ENCODE measurements at places on chromosomes 2 and 18.

DNA sequence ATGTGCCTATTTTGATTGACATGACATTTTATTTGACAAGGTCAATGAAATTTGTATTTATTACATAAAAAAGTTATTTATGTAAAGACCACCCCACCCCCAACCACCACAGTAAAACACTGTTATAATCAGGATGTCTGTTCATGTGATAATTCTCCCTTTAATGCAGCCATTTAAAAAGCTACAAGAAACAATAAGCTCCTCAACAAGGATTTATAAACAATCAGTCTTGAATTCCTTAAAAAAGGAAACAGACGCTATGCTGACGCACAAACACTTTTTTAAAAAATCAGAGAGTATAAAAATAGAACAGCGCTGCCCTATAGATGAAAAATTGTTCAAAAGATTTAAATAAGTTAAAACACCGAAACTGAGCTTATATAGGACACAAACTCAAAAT lies 102.2 kb downstream of the SOS1 start:
- DNase-seq = no peak

- DNase-seq = no peak
Measured at GRCh38 chr2:206108713-206109112, 22.7 kb upstream of the INO80D start.

GRCh38 chr2:7014174-7014640 lies 97.0 kb downstream of the RNF144A start:
- DNase-seq = no peak

GRCh38 chr18:6399776-6400175 lies 14.9 kb downstream of the L3MBTL4 start:
- DNase-seq = no peak

- DNase-seq = no peak
Measured at GRCh38 chr2:191287820-191288219, 42.6 kb downstream of the MYO1B start.

DNA sequence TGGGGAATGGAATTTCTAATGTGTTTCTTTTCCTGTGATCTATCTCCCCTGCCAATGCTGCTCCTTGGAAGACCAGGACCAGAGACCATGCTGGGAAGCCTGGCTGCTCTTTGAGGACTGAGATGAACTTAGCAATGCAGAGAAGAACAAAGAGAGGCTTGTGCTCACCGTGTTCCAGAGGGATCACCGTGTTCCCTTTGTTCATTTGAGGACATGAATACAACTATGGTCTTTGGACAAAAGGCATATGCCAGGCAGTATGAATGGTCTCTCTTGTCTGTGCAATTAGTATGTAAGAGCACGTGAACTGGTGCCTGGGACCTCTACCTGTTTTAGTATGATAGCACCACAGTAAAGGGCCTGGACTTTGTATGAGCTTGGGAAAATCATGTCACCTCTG lies 139.9 kb downstream of the TDRD15 start:
- no peak for DNase-seq

- no peak for DNase-seq
Measured at GRCh38 chr2:96874198-96874831, 4.4 kb upstream of the SEMA4C start.

DNA sequence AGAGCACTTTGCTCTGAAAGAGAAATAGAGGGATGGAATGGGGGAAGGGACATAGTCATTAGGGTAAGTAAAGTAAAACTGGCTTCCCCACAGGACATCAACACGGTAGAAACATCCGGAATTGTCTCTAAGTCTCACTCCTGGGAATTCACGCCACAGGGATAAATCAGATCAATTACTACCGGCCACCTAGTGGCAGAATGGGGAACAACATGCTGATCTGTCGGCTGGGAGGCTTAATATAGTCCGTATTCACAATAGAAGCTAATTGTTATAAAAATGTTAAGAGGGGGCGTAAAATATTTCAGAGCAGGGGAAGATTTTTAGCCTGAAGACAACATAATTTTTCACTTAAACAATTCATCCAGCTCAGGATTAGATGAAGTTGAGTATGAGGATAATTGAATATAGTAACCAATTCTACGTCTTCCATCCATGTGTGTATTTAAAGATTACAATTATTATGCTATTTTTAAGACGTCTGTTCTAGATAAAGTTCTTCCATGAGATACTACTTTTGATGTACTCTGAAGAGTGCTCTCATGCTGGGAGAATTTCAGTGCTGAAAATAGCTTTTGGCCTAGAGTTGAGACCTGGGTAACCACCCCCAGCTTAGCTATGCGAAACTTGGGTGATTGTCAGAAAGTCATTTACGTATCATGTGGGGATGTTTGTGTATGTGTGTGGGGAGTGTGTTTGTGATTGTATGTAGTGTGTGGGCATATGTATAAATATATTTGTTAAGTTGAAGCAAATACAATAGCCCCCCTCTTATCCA lies 65.7 kb downstream of the LRRTM1 start:
- DNase-seq = no peak

- DNase-seq = no peak
Measured at GRCh38 chr18:57438743-57439608, 3.8 kb downstream of the ONECUT2 start.

GRCh38 chr2:6218926-6219325 lies 526.7 kb downstream of the SOX11 start:
- no peak for DNase-seq

DNA sequence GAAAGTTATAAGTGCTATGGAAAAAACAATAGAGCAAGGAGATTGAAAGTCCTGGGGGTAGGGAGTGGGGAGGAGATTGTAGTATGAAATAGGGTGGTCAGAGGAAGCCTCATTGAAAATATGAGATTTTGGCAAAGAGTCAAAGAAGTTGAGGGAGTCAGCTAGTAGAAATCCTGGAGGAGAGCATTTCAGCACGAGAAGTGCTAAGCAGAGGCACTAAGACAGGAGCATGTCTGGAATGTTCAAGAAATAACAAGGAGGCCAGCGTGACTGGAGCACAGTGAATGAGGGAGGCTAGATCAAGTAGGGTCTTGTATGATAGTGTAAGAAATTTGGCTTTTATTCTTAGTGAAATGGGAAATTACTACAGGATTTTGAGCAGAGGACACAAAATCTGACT lies 2.1 kb upstream of the TSPYL6 start:
- DNase-seq = no peak

GRCh38 chr2:133854603-133855200 lies 286.4 kb upstream of the NCKAP5 start:
- no peak for DNase-seq

GRCh38 chr2:119748135-119748534 lies 11.6 kb upstream of the PTPN4 start:
- no peak for DNase-seq

GRCh38 chr2:214856137-214856536 lies 46.7 kb upstream of the BARD1 start:
- DNase-seq = no peak

- no peak for DNase-seq
Measured at GRCh38 chr2:173030561-173031490, 44.8 kb upstream of the MAP3K20 start.

GRCh38 chr18:60092073-60092472 lies 192.3 kb downstream of the PMAIP1 start:
- no peak for DNase-seq

DNA sequence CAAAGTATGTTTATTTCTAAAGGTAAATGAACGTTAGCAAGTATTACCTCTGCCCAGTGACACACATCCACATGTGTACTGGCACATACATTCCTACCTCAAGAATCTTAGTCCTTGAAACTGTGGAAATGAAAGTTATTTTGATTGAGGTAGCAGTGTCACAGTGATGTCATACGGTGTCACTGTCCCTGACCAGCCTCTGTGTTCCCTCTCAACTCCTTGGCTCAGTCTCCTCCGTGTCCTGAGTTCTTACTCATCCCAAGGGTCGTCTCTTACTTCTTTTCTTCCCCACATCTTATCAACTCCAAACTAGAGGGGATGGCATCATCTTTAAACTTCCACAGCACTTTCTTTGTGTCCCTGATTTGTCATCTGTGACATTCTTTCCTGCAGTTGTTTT lies 3.3 kb downstream of the NCK2 start:
- no peak for DNase-seq

DNA sequence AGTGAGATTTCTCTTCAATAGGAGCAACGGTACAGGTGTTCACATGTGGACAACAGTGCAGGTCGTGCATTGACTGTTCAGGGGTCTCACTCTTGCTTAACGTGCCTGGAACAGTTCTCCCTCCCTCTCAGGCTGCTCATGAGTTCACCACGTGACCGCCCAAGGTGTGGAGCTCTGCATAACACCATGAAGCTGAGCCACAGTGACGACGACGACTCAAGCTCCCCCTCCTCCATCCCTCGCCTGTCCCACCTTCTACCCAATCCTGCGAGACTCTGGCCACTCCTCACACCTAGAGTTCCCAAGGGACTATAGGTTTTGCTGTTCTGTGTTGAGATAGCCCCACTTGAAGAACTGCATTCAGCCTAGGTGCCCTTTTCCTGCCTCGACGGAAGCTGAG lies 42.8 kb downstream of the STK25 start:
- no peak for DNase-seq

DNA sequence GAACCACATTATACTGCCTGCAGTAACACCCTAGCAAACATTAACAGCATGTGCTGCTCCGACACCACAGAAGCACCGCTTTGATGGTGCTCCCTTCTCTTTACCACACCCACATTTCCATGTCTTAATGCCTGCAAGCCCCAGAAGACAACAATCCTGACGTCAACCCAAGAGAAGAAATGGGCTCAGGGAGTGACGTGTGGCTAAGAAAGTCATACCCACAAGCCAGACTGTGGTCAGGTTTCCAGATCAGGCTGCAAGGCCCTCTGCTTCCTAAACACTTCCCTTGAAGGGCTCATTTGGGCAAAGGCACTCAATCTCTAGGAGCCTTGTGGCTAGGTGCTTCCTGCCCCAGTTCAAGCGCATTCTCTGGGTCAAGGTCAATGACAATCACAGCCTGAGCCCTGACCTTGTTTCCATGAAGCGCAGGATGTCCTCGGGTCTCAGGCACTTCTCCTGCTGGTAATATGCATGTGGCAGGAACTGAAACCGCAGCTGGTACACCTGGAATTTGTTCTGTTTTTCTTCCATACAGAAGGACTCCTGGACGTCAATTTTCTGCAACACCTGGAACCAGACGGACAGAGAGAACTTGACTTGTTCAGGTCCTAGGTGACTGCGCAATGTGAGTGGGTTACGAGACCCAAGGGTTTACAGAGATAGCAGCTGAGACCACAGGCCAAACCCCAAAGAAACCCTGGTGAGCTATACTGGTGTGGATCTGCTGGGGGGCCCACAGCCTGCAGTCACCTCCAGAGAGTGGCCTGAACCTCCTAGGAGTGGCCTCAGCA lies 67.2 kb downstream of the POLR1A start:
- DNase-seq = peak; percentile 43

DNA sequence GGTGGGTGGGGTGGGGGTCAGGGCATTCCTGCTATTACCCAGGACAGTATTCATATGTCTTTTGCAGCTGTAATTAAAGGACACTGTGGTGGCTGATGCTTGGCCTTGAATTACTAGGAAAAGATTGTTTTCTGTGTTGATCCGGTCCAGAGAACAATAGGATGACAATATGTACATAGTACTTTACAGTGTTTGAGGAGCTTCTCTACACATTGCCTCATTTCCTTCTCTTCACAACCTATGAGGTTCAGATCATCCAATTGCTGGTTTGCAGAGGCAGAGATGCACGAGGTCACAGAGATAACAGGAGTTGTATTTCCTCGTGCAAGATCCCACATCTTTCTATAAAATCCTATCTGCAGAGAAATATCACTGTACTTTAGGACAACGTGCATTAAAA lies 119.5 kb downstream of the LIPG start:
- no peak for DNase-seq

- DNase-seq = no peak
Measured at GRCh38 chr2:197254776-197255530, 55.6 kb downstream of the ANKRD44 start.

DNA sequence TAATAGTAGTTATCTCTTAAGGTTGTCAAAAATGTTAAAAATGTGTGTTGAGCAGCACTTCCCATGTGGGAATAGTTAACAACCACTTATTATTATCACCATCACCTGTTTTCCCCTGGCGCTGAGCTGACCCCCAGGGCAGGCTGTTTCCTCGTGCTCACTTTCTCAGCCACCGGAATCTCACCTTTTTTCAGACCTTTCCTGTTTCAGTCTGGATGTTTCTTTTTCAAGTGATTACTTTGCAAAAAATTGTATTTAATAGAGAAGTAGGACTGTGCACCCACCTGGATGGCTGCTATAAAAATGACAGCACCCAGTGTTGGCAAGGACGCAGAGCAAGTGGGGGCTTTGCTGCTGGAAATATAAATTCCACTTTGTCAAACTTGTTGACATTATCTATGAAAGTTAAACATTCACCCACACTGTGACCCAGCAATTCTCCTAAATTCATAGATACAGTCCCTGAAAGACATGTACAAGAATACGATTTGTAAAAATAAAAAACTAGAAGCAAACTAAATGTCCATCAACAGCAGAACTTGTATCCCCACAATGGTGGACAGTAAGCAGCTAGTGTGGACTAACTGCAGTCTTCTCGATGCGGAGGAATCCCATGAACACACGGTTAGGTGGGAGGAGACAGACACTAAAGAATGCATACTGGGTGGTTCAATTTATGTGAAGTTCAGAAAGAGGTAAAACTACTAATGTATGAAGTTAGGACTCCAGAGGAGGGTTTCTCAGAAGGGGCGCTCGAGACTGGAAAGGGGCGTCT lies 66.5 kb downstream of the SOWAHC start:
- DNase-seq = no peak

GRCh38 chr2:63553049-63553448 lies 35.2 kb downstream of the WDPCP start:
- DNase-seq = no peak

GRCh38 chr2:215249501-215249900 lies 62.4 kb upstream of the ATIC start:
- DNase-seq = no peak

DNA sequence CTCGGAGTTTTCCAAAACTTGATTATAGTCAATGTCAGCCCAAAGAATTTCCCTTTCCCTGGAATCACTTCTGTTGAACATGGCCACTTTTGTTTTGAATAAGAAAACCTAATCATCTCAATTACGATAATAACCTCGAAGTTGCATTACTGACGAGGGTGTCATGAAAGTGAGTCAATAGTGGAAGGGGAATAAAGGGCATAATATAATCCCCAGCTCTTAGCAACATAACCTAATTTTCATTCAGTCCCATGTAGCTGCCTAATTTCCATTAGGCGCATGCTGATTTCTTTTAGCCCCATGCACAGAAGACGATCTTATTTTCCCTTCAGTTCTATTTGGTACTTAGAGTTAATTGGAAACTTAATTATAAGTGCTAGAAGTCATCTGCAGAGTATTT lies 51.1 kb upstream of the RAPH1 start:
- no peak for DNase-seq

DNA sequence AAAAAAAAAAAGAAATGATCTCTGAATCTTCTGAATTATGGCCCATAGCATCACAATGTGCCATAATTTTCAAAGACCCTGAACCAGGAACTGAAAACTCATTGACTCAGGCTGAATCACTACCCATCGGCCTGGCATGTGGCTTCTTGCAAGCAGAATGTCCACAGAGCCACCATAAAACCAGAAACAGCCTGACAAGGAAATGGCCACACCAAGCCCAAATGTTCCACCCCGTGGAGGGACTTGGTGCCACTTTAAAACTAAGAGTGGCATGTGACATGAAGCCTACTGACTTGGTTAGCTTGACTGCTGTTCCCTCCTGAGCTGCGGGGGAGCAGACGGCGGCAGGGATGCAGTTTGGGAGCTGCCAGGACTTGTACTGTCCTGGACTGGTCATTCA lies 71.2 kb upstream of the RBM44 start:
- no peak for DNase-seq

- DNase-seq = no peak
Measured at GRCh38 chr2:137467246-137467862, 496.9 kb upstream of the HNMT start.

Measured in activated CD8-positive, alpha-beta memory T cell treated with anti-CD3 and anti-CD28 coated beads for 48 hours (primary cell).